Lung (tissue), 17 donors: ENCODE measurements at places on chromosomes 5 and 9. TPM values are rescaled to one million over a fixed set of nuclear protein-coding genes. Genes with fewer than 3 reads are reported as not detected.
A peak's percentile ranks its signal among the peaks of the same experiment; 100 is the strongest.

DNA sequence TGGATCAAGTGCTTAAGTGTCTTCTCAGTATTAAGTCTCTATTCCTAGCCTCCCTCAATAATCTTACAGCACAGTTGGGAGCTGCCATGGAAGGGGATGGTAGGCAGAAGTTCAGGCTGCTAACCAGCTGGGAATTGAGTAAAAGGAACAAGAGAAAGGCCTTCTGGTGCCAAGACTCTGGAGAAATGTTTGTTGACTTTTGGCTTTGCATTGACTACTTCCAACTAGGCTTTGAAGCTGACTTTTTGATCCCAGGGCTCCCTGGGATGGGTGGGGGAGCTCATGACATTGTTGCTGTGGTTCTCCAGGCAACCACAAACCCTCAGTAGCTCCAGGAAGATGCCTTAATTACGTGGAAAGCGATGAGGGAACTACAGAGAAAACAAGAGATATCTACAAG, 85.2 kb upstream of the HTR4 start:
- H3K27me3 ChIP-seq = no peaks in the 10 kb centered on the region
- no peak overlapping the region for H3K27ac ChIP-seq
- no peaks in the 10 kb centered on the region for H3K4me1 ChIP-seq
- peak; percentile 45 for DNase-seq
- H3K36me3 ChIP-seq = no peaks in the 10 kb centered on the region
- H3K4me3 ChIP-seq = no peak overlapping the region

- no peak overlapping the region for H3K4me3 ChIP-seq
- DNase-seq = no peak
- no peaks in the 10 kb centered on the region for H3K27me3 ChIP-seq
- no peaks in the 10 kb centered on the region for H3K4me1 ChIP-seq
Measured at GRCh38 chr9:8140557-8140956, 341.0 kb upstream of the DMAC1 start.

- H3K4me3 ChIP-seq = no peak overlapping the region
- H3K27ac ChIP-seq = no peak overlapping the region
- DNase-seq = no peak
- H3K27me3 ChIP-seq = no peaks in the 10 kb centered on the region
Measured at GRCh38 chr5:96506866-96507527, 73.9 kb upstream of the PCSK1 start.

GDA gene
- total RNA-seq = 0.65 TPM

SGCD gene
- total RNA-seq = 11.0 TPM

DNA sequence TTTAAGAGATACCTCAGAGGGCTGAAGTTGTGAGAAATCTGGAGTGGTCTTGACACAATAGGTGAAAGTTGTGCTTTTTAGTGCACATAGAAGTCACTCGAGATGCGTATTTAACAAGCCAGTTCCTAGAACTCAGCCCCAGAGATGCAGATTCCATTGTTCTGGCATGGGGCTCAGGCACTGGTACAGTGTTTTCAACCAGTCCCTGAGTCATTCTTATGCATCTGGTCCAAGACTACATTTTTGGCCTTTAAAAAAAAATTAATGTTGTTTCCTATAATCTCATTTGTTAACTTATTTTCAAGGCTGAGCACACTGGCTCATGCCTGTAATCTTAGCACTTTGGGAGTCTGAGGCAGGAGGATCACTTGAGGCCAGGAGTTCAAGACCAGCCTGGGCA, 29.6 kb downstream of the PTTG1 start:
- no peak overlapping the region for H3K4me3 ChIP-seq
- no peaks in the 10 kb centered on the region for H3K27me3 ChIP-seq
- no peaks in the 10 kb centered on the region for H3K36me3 ChIP-seq

DNA sequence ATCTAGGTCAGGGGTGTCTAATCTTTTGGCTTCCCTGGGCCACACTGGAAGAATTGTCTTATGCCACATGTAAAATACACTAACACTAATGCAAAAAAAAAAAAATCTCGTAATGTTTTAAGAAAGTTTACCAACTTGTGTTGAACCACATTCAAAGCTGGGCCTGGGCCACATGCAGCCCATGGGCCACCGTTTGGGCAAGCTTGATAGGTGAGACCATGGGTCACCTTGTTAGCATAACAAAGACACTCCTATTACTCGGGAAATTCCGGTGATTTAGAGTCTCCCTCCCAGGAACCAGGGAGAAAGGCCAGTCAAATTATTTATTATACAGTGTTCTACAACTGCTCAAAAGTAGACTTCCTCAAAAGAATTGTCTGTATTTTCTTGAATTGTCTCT, 12.7 kb downstream of the RECK start:
- no peaks in the 10 kb centered on the region for H3K36me3 ChIP-seq
- peaks cover 12% of the 10 kb centered on the region for H3K4me1 ChIP-seq

DNA sequence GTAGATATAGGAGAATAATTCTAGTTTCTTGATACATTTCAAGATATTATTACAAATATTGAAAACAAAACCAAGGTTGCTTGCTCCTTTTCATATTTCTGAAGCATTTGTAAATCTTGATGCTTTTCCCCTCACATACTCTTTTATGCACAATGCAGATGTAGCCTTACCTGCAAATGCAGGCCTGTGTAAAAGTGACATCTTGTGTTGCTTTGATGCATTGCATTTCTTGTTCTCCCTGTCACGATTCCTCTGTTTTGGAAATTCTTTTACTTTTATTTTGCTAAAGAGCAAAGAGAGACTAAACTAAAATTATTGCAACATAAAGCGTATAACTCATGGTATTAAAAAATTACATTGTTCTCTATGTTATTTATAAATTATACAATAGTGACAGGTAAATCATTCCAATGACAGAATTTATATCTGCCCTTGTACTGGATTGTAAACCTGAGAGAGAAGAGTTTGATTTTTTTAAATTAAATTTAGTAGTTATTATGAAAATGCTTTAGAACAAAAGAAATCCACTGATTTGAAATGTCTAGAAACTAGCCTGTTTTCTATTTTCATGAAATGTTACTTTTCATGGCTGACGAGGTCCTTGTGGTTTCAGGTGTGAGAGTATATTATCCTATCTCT, 970.0 kb downstream of the MAT2B start:
- H3K4me3 ChIP-seq = no peak overlapping the region
- DNase-seq = no peak
- no peaks in the 10 kb centered on the region for H3K4me1 ChIP-seq
- no peak overlapping the region for H3K27ac ChIP-seq

C9 gene
- 0.43 TPM for total RNA-seq

- DNase-seq = no peak
- no peaks in the 10 kb centered on the region for H3K27me3 ChIP-seq
- no peak overlapping the region for H3K4me3 ChIP-seq
Measured at GRCh38 chr5:125202871-125203438, 456.5 kb upstream of the ZNF608 start.

ANKRD31 gene
- 0.51 TPM for total RNA-seq

DNA sequence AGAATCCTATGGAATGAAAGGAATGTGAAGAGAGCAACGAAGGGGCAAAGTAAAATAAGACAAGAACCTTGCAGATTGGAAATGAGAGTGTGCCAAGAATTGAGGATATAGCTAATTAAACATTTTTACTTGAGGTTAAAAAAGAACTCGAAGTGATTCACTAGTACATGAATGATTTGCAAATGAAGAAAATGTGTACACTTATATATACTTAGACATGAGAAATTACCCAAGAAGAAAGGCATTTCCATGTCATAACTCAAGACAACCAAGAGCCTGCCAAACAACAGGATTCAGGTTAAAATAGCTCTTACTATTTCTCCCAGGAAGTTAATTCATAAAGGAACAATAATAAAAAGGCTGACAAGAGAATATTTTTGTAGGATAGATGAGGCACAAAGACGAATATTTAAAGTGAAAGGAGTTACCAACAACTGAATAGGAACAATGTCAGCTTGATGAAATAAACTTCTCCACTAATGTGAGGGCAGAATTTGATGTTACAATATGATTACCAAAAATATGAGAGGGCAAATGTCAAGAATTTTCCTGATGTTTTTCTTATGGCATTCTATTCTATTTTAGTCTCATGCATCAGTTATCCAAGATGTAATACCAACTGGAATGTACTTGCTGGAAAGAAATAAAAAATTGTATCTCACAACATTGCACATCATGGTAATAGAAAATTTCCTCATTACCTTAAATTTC, 18.9 kb upstream of the NPR3 start:
- no peaks in the 10 kb centered on the region for H3K36me3 ChIP-seq
- no peak overlapping the region for H3K4me3 ChIP-seq
- no peak for DNase-seq

- no peak for DNase-seq
- H3K27me3 ChIP-seq = no peaks in the 10 kb centered on the region
- no peak overlapping the region for H3K4me3 ChIP-seq
- peaks cover 3% of the 10 kb centered on the region for H3K36me3 ChIP-seq
- peaks cover 10% of the 10 kb centered on the region for H3K4me1 ChIP-seq
- H3K27ac ChIP-seq = no peak overlapping the region
Measured at GRCh38 chr5:94689908-94690307, 71.4 kb downstream of the SLF1 start.

DNA sequence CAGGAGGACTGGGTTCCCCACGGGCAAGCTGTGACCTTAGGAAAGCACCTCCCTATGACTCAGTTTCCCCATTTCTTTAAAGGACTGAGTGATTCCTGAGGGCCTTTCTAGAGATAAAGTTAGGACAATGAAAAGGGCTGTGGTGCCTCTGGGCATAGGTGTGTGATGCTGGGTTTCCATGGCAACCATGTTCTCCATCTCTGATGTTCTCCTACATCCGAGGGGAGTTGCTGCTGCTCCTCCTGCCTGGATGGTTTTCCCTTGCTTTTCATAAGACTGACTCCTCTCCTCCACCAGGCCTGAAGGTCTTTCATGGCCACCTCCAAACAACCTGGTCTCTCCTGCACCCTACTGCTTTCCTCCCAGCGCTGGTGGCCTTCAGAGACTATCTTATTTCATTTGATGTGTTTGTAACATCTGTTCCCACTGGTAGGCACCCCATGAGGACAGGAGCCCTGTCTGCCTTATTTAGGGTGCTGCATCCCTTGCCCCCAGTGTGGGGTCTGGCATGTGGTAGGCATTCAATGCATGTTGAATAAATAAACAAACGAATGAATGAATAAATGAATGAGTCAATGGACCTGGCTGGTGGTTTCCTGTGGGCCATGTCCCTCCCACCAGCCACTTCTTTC, 112.2 kb upstream of the HAND1 start:
- H3K4me1 ChIP-seq = peaks cover 3% of the 10 kb centered on the region
- no peak for DNase-seq
- no peaks in the 10 kb centered on the region for H3K27me3 ChIP-seq
- H3K27ac ChIP-seq = peak overlapping the region; percentile 76
- no peak overlapping the region for H3K4me3 ChIP-seq
- H3K36me3 ChIP-seq = no peaks in the 10 kb centered on the region

DNA sequence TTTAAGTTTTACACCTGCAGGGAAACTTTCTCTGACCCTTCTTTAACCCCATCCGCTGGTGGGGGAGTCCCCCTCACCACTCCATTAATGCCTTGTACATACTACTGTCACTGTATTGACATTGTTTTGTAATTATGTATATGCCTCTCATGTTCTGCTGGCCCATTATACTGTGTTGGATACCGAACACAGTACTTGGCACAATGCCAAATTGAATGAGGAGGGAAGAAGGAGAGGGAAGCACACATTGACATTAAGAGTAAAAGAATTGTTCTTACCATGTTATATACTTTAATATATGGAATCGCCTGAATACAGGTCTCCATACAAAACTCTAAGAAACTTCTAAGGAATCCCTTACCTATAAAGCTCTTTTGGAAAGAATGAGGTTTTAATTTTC, 73.6 kb upstream of the GRHPR start:
- H3K4me1 ChIP-seq = no peaks in the 10 kb centered on the region
- H3K4me3 ChIP-seq = no peak overlapping the region
- no peak overlapping the region for H3K27ac ChIP-seq
- no peak for DNase-seq

DNA sequence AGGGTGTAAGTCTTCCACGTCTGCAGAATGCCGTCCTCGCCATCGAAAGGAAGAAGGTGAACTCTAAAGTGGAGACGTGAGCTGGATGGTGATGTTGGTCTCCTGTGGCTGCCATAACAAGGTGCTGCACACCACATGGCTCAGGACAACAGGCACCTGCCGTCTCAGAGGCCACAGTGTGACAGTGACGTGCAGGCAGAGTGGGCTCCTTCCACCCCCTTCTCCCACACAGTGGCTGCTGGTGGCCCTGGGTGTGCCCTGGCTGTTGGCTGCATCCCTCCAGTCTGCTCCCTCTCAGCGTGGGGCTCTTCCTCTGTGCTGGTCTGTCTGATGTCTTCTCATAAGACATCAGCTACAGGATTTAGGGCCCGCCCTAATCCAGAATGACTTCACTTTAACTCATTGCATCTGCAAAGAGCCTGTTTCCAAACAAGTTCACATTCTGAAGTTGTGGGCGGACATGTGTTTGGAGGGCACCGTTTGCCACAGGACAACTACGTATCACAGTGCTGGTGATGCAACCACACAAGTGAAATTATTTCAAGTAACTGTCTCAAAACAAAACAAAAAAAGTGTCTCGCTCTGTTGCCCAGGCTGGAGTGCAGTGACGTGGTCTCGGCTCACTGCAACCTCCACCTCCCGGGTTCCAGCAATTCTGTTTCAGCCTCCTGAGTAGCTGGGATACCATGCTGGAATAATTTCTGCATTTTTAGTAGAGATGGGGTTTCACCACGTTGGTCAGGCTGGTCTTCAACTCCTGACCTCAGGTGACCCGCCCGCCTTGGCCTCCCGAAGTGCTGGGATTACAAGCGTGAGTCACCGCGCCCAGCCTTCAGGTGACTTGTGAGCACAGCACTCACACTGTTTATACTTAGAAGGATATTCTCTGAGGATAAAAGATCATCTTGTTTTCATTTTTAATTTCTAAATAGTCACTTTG, 31.2 kb upstream of the CLPTM1L start:
- no peaks in the 10 kb centered on the region for H3K27me3 ChIP-seq
- no peaks in the 10 kb centered on the region for H3K4me1 ChIP-seq
- no peak for DNase-seq
- H3K4me3 ChIP-seq = no peak overlapping the region

- H3K4me3 ChIP-seq = no peak overlapping the region
- no peaks in the 10 kb centered on the region for H3K36me3 ChIP-seq
- DNase-seq = no peak
- no peak overlapping the region for H3K27ac ChIP-seq
Measured at GRCh38 chr5:91311168-91311696, 71.9 kb downstream of the ARRDC3 start.

- no peak overlapping the region for H3K27ac ChIP-seq
- peaks cover 17% of the 10 kb centered on the region for H3K4me1 ChIP-seq
- H3K36me3 ChIP-seq = no peaks in the 10 kb centered on the region
- no peak for DNase-seq
Measured at GRCh38 chr5:69489246-69489645, 3.3 kb upstream of the OCLN start.

DNA sequence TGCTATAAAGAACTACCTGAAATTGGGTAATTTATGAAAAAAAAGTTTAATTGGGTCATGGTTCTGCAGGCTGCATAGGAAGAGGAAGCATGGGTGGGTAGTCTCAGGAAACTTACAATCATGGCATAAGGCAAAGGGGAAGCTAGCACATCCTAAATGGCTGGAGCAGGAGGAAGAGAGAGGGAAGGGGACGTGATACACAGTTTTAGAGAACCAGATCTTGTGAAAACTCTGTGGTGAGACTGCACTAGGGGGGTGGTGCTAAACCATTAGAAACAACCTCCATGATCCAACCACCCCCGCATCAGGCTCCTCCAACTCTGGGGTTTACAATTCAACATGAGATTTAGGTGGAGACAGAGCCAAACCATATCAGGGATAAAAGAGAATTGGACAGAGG, 624.2 kb downstream of the PRR16 start:
- no peaks in the 10 kb centered on the region for H3K4me1 ChIP-seq
- no peaks in the 10 kb centered on the region for H3K36me3 ChIP-seq
- DNase-seq = no peak
- H3K27ac ChIP-seq = no peak overlapping the region

KDM4C gene
- total RNA-seq = 38.1 TPM

CACFD1 gene
- total RNA-seq = 40.5 TPM
